ENCODE measurements at places on chromosomes 16 and 17. TPM values are rescaled to one million over a fixed set of nuclear protein-coding genes. Genes with fewer than 3 reads are reported as not detected.
A peak's percentile ranks its signal among the peaks of the same experiment; 100 is the strongest.

- DNase-seq: no peak
Observed at GRCh38 chr16:83721676-83722075, 86.1 kb upstream of the HSBP1 start.

- DNase-seq: no peak
Observed at GRCh38 chr16:88633684-88634140, 4.7 kb upstream of the IL17C start.

The VMO1 gene
- not detected for total RNA-seq

DNA sequence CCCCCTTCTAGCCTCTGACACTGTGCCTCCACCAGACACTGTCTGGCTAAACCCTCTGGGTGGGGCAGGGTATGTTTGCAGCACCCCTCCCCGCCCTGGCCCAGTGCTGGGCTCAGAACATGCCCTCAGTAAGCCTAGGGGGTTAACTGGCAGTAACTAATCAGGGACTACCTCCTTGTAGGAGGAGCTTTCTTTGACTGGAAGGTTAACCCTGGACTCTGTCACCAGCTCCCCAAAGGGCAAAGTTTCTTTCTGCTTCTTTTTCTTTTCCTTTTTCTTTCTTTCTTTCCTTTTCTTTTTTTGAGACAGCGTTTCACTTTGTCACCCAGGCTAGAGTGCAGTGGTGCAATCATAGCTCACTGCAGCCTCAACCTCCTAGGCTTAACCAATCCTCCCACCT, 76.8 kb downstream of the PLXDC1 start:
- DNase-seq: no peak

GRCh38 chr16:81756615-81757356, 22.3 kb upstream of the PLCG2 start:
- DNase-seq: no peak

- no peak for DNase-seq
Observed at GRCh38 chr16:11698271-11698689, 30.0 kb downstream of the SNN start.

DNA sequence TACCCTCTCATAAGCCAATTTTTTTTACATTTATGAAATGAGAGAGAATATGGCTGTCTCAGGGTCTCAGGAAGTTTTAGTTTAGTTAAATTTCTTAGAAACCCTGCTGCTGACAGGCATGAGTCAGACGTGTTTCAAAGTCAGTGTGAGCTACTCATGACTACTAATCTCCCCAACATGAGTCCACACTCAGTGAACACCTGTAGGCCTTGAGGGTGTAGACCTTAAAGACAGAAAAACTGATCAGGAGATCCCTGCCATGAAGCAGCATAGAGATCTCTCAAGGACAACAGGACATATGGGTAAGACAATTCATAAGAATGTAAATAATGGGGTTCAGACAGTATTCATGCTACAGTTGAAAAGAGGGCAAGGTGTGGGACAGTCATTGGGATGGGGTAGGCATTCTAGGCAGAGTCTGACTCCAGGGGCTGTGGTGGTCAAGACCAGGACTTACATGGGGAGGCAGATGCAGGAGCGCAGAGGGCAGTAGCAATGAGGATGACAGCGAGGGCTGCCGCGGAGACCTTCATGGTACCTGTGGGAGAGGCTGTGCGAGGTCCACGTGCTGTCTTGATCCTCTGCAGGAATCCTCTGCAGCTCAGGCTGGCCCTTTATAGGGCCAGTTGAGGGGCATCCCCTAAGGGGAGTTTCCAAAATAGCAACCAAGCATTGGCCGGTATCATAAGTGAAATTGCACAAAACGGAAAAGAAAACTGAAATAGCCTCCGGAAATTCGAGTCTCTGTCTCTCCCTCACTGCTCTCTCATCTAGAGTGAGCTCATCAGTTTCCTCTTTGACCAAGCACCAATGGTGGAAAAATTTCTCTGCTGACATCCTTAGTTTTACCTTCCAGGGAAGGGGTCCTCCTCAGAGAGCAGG, at the start of gene CCL5:
CCL5 (minus strand) TSS at position 588 of the 882 bp plus-strand sequence.
- DNase-seq: no peak

The ATP1B2 gene
- total RNA-seq: not detected

DNA sequence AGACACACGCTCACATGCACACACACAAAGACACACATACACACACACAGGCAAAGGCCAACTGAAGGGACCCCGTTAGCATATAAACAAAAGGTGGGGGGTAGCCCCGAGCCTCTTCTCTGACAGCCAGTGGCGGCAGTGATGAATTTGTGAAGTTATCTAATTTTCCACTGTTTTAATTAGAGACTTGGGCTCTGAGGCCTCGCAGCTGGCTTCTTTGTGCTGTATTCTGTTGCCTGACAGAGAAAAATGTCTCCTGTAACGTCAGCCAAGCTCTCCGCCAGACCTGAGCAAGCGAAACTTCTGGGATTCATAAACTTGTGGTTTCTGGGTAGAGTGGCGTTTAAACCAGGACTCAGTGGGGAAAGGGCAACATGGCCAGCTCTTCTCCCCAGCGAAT, 113.9 kb upstream of the FOXF1 start:
- peak; percentile 80 for DNase-seq

The SERPINF2 gene
- total RNA-seq: not detected

GRCh38 chr17:74635418-74635817, 11.9 kb upstream of the CD300E start:
- DNase-seq: no peak

DNA sequence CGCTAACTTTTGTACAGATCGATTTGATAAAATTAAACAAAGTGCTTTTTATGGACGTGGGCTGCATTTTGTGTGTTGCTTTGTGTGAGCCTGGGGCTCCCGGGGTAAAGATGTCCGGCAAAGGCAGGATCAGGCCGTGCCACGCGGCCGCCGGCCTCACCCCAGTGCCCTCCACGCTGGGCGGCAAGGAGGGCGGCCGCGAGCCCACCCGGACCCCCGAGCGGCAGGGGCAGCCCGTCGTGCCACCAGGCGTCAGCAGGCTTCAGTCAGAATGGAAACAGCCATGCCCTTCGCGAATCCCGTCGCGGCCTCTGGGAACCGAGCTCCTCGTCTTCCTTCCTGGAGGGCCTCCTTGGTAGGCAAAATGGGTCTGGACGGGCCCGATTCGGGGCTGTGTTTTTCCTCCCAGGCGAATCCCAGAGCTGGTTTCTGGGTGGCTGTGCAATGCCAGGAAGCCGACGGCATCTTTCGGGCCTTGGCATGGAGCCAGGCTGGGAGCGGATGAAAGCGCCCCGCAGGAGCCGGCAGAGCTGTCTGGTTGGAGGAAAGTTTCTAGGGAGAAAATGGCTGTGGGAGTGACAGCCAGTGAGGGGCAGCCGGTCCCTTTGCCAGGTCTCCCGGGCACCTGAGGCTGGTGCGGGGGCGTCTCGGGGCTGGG, 5.5 kb downstream of the SOX8 start:
- no peak for DNase-seq

GRCh38 chr16:85126705-85127378, 14.6 kb upstream of the CIBAR2 start:
- DNase-seq: peak; percentile 71

DNA sequence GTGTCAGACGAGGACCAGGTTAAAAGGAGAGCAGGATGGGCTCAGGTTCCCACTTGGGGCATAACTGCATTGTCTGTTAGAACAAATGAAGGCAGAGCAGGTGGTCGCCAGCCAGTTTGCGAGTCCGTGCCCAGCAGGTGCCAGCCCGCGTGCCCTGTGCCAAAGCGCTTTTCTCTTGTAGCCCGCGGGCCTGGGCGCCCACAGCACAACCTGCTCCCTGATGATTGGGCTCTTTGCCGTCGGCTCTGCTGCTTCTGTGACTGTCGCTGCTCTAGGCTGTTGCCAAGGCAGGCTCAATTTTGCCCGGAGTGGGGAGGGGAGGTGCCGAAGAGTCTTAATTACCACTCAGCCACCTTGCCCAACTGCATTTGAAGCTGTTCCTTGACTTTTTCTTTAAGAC, 21.1 kb downstream of the KNOP1 start:
- no peak for DNase-seq

- no peak for DNase-seq
Observed at GRCh38 chr16:23359092-23359760, 57.1 kb downstream of the SCNN1B start.

- DNase-seq: peak; percentile 64
Observed at GRCh38 chr16:17512636-17513220, 42.0 kb upstream of the XYLT1 start.

The CACNG5 gene
- not detected for total RNA-seq

DNA sequence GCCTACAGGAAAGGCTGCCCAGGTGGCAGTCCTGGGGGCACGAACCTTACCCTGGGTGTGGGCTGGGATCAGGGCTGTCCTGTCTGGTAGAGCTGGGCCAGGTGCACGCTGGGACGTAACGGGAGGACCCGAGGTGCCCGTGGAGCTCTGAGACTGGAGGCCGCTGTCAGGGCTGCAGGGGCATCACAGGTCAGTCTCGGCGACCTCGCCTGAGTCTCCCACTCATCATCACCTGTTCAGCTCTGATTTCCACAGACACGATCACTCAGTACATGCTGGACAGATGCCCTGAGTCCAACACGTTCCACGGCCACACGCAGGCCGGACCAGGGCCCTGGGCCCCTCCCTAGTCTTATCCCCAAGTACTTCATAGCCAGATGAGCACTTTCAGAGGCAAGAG, 4.7 kb upstream of the CD300C start:
- DNase-seq: no peak

DNA sequence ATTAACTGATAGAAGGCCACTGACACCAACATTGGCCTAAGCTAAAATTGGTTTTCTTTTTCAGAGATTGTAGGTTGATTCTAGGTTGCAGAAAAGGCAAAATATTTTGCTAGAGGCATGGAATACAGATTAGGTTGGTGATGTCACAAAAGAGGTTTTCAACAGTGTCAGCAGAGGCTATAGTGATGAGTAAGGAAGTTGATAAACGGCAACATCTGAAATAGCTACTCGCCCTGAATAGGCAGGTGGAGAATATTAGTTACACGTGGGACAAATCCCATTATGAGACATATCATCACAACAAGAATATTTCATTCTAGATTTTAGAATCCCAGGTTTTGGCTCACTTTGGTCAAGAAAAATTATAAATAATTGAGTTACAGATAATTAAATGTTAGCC, 1.5 kb upstream of the TOM1L1 start:
- DNase-seq: no peak

DNA sequence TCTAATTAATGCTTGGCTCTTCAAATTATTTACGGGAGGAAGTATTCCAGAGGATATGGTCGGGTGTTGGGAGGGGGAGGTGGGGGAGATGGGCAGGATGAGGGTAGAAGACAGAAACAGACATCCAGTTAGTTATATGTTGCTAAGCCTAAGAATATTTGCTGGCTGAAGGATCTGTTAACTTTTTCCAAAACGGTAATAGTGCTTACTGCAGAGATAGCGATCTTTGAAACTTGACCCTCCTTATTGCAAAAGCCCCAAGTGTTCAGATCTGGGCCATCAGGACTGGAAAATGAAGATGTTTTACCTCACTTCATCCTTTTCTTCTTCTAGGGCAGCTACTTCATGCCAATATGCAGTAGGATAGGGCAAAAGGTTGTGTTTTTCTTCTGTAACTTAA, 27.0 kb upstream of the MMD start:
- DNase-seq: no peak

DNA sequence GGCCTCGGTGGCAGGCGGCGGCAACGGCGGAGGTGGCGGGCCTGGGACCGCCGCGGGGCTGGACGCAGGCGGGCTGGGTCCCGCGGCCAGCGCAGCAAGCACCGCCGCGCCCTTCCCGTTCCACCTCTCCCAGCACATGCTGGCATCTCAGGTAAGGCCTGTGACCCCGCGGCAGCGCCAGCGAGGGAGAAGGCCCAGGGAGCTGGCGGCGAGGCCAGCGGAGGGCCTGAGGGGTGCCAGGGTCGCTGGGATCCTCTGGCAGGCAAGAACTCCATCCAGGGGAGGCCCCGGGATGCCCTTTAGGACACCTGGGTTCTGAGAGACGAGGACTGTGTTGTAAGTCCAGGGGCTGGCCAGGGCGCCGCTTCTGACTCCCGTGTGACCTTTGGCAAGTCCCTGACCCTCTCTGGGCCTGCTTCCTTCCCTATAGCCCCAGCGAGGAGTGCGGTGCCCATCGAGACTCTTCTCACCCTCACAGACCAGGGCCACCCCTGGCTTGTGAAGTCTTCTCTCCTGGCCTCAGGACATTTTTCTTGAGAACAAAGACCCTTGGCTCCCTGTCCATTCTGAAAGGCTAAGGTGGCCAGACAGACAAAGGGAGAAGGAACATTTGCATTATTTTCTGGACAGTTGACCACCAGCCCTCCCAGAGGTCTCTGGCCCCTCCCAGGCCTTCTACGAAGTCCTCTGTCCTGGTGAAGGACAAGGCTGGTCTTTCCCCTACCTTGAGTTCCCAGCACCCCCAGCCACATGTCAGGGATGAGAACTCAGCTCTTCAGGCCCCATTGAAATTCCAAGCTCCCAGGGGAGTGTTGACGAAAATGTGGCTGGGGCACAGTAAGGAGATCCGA, 6.3 kb downstream of the TBX2 start:
- DNase-seq: no peak

The GFAP gene
- total RNA-seq: not detected

DNA sequence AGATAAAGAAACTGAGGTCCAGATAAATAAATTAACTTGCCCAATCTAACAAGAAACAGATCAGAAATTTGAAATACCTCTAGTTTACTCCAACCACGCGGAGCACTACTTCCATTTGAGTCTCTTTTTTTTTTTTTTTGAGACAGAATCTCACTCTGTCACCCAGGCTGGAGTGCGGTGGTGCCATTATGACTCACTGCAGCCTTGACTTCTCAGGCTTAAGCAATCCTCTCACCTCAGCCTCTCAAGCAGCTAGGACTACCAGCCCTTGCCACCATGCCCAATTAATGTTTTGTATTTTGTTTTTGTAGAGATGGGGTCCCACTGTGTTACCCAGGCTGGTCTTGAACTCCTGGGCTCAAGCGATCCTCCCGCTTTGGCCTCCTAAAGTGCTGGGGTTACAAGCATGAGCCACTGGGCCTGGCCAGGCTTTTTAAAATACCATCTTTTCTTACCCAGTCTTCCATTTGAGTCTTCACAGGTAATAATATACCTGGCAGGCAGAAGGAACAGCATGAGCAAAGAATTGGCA, 3.3 kb upstream of the NACA2 start:
- DNase-seq: no peak

DNA sequence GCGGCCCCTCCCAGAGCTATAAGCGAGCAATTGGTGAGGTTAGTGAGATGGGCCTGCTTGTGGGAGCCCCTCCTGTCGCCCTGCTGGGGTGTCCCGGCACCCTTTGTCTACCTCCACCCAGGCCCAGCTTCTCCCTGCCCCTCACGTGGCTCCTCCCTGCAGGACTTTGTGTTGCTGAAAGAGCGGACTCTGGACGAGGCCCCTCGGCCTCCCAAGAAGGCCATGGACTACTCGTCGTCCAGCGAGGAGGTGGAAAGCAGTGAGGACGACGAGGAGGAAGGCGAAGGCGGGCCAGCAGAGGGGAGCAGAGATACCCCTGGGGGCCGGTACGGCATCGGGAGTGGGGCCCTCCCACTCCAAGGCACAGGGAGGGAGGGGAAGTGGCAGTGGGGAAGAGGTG, 6.1 kb upstream of the C17orf107 start:
- no peak for DNase-seq

The CDH8 gene
- total RNA-seq: not detected

GRCh38 chr17:4206962-4207361, 56.8 kb downstream of the ANKFY1 start:
- no peak for DNase-seq
